Hepatocyte (in vitro differentiated cells): ENCODE measurements at places on chromosomes 5 and 9. TPM values are rescaled to one million over a fixed set of nuclear protein-coding genes. Genes with fewer than 3 reads are reported as not detected.
A peak's percentile ranks its signal among the peaks of the same experiment; 100 is the strongest.

DNA sequence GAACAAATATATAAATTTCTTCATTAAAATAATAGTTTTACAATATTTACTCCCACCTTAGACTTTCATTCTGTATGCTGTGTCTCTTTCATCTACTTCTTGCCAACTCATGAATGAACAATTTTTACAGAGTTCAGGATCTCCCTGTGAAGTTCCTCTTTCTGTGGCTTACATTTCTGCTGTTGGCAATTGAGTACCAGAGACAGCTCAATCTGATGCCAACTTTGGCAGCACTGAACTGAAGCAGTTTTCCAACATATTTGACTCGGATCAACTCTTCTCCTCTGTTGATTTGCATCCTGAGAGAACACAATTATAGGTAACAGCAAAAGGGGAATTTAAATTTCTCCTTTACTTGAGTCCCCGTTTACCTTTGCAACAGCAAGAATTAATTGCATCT lies 1262.2 kb downstream of the EFNA5 start:
- DNase-seq, result no peak

- DNase-seq, result no peak
These were observed 73.2 kb upstream of the PIP5K1B start for GRCh38 chr9:68631811-68632210.

DNA sequence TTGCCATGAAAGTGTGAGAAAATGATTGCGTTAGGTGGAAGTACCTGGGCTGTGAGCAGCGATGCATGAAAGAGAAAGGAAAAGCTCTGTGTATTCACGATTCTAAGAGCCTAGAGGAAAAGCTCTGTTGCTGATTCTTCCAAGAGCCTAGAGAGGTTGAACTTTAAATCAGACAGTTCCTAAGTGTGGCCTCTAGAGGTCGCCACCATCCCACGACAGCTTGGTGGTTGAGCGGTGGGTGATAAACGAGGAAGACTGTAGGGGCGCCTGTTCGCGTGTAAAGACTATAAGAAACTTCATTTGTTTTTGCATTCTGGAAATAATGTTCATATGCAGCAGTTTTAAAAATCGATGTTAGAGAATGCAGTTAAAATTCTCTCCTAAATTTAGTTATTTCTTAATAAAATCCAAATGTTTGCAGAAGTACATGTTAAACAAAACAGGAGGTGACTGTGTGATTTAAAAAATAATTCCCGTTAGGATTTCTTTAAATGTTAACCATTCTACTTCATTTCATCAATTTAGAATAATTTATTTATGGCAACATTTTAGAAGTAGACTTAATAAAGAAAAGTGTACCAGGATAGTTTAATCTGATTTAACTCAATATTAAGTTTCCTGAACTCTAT lies 107.7 kb downstream of the TENT4A start:
- peak; percentile 67 for DNase-seq

DNA sequence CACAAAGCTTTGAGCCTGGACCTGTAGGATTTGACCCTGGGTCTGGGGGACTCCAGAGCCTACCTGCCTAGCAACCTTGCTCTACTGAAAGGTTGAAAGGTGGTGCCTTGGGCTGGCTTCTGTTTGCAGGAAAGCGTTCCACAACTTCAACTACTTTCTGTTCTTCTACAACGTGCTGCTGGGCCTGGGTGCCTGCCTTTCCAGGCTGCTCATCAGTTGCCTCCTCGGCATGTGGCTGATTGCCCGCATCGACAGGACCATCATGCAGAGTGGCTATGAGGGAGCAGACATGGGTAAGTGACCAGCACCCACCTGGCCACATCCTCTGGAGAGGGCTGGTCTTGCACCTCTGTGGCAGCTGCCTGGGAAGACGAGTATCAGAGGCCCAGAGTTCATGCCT lies 13.6 kb upstream of the CCDC180 start:
- no peak for DNase-seq

GRCh38 chr5:105878402-105878801 lies 1792.3 kb downstream of the EFNA5 start:
- DNase-seq, result no peak

GRCh38 chr5:180898621-180899246 lies at the start of gene BTNL8:
BTNL8 (plus strand) TSS chr5:180899159; CDS start chr5:180899311, 152 bp downstream.
- peak; percentile 41 for DNase-seq

DNA sequence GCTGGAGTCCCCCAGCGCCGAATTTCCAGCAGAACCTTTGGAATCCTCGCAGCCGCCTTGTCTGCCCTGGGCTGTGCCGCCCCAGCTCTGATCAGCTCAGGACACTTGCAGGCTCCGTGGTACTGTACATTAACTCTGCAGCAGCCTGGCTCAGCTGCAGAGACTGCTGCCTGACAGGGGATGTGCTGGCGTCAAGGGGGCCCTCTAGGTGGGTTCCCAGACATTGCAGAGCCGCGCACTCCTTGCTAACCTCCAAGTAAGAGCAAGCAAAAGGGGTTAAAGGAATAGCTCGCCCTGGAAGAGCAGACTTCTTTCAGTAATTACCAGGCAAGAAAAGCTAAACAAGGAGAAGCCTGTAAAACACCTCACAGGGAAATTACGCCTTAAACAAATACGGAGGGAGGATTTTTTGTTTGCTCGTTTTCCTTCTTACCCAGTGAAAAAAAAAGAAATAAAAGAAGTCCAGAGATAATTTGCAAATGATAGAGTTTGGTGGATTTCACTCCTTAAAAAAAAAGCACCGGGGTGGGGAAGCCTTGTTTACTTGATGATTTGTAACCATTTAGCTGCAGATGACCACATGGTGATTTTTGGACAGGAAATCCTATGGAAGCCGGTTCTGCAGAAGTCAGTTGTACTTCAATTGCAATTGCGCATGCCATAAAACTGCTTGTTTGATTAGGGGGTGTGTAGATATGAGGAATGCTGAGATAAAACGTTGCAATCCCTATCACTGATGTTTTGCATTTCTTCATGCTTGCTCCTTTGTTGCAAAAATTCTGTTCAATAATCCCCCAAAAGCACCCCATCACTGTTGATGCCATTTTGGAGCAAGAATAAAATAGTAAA lies 305.8 kb downstream of the PDE4D start:
- DNase-seq, result peak; percentile 80

DNA sequence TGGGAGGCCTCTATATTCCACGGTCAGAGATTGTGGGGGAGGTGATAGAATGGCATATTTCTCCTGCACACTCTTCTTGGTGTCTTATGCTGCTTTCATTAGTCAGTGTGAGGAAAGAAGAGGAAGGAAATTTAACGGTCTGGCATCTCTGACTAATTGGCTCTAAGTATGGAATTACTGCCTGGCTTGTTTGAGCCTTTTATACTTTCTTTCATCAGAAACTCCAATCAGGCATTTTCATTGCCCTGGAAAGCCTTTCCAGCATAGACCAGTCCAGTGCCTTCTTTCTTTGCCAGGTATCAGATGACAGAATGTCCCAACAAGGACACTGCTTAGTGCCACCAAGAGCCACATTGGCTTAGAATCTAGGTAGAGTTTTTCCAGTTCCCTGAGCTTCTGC lies 30.2 kb downstream of the CYSTM1 start:
- DNase-seq, result no peak

DNA sequence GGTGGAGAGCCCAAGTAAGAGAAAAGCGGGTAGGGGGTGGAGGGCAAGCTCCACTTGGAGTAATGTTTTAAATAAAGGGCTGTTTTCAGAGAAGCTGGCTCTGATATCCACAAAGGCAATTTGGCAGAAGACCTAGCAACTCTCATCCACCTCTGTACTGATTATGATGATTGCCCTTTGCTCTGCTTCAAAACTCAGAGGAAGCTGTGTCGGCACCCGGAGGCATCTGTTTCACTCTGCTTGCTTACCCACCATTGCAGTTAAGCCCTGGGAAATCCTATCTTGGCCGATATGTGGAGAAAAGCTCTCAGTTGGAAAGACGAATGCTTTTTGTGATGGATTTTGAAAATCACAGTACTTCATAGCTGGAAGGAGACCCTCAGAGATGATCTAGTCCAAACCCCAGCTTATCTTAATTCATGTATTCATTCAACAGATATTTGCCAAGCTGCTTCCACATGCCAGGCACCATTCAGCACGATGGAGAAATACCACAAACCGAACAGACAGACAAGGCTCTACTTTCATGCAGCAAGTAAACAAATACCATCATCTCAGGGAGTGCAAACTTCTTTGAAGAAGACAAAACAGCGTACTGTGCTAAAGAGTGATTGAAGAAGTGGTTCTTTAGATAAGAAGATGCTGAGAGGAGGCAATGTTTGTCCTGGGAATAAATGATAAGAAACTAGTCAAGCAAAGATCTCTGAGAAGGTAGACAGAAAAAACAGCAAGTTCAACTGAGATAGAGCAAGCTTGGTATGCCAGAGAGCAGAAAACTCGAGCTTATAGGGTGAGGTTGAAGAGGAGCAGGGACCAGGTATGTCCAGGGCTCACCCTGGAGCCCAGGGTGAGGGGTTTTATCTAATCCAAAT lies 140.4 kb upstream of the SPDL1 start:
- DNase-seq, result peak; percentile 28

- no peak for DNase-seq
These were observed 687.9 kb upstream of the RGMB start for GRCh38 chr5:98085593-98085992.

UTP15 gene
- total RNA-seq, result 20.7 and 29.9 TPM in 2 replicates

LCN9 gene
- total RNA-seq, result 2.2 and 2.6 TPM in 2 replicates

ZNF189 gene
- total RNA-seq, result 50.0 and 60.3 TPM in 2 replicates

GAPT gene
- not detected in 2 replicates for total RNA-seq

CATSPER3 gene
- total RNA-seq, result not detected in 2 replicates
